ENCODE measurements at places on chromosomes 3 and 15.

GRCh38 chr3:175297216-175297615 is 438.1 kb downstream of the NAALADL2 start:
- no peak for DNase-seq

GRCh38 chr15:26869628-26870027 is 2.8 kb downstream of the GABRA5 start:
- no peak for DNase-seq

GRCh38 chr3:188267790-188268335 is 113.9 kb downstream of the LPP start:
- DNase-seq: no peak

GRCh38 chr3:138638641-138639040 is 30.1 kb downstream of the FAIM start:
- DNase-seq: no peak

- DNase-seq: no peak
These were observed 612.2 kb downstream of the ZIC1 start for GRCh38 chr3:148021381-148021780.

- no peak for DNase-seq
These were observed 239.7 kb downstream of the UACA start for GRCh38 chr15:70523616-70524015.

DNA sequence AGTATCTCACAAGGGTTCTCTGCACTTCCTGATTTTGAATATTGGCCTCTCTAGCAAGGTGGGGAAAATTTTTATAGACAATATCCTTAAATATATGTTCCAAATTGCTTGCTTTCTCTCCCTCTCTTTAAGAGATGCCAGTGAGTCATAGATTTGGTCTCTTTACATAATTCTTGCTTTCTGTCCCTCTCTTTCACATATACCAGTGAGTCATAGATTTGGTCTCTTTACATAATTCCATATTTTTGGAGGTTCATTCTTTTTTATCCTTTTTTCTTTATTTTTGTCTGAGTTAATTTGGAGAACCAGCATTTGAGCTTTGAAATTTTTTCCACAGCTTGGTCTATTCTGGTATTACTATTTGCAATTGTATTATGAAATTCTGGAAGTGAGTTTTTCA is 77.7 kb upstream of the NUDT16 start:
- DNase-seq: no peak

DNA sequence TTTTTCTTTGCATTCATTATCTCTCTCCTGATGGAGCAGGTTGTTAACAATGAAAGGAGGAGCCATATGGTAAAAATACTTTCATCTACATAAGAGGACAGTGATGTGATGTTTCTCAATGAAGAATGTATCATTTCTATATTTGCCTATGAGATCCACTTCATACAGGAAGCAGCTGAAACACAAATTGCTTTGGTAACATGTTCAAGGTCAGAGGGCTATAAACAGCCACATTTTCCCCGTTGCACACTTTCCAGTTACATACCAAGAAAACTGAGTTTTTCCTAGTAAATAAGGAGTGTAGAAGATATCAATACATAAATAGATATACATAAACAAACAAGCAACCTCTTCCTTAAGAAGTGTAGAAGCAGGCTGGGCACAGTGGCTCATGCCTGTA is 32.6 kb upstream of the GYG1 start:
- no peak for DNase-seq

GRCh38 chr3:13389378-13389777 is 30.7 kb downstream of the NUP210 start:
- DNase-seq: no peak

DNA sequence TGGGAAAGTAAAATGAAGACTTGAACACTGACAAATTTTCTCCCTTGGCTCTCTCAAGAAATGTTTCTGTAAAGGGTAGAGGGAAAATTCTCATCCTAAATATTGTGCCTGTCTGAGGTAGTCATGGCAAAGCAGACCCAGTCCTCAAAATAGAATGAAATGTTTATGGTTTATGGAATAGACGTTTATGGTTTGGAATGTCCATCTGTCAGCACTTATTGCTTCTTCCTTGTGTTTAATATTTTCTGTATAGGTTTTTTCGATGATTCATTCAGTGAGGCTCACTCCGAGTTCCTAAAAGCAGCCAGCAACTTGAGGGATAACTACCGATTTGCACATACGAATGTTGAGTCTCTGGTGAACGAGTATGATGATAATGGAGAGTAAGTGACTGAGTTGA is 13.9 kb downstream of the ELL3 start:
- no peak for DNase-seq

DNA sequence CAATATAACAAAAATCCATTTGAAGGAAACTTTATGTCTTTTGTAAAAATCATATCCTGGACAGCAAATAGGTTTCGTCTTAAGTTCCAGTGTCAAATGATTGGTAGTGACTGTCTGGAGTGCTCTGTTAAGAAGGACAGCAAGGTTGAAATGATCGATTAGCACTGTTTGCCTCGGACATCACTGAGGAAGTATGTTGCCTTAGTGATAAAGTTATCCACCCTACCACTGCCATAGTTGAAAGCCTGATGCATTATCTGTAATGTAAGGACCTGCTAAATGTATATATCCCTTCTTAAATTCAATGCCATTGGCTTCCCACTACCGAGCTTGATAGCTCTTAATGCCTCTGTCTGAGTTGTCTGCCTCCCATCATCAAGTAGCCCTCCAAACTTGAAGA is 70.0 kb downstream of the CFAP20DC start:
- no peak for DNase-seq

- DNase-seq: no peak
These were observed 242.6 kb upstream of the THBS1 start for GRCh38 chr15:39338251-39338650.

DNA sequence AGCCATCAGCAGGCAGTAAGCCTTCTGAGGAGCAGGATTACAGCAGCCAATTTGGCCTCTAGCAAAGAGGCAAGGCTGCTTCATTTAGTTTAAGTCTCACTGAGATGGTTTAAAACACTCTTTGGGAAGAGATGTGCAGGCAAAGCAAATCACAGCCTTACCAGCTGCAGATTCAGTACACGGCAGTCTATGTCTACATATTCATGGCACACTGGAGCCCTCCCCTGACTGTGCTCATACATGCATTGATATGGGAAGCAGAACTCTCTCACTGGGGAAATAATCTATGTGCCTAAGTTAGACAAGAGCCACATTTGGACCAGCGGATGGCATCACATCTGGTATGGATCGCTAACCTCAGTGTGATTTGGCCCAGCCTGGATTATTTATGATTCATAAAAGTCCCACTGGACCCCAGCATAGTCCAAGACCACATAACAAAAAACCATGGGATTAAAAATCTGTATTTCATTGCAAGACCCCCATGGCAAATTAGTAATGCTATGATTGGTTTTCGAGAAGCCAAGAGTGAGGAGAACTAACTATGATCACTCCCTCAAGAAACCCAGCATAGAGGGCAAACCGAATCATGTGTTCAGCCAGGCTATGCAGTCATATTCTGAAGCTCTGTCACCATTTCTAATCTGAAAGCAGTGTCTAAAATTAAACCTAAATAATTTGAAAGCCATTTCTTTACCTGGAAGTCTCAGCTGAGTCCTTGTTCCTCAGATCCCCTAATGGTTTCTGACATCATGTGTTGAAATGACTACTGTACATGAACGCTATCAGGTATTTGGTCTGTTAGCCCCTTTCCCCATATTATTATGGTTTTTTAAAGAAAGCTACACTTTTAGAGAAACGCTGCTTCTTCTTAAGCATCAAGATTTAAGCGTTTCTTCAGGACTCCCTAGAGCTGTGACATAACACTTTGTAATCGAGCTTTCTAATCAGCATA is 1.2 kb downstream of the PRICKLE2 start:
- no peak for DNase-seq

DNA sequence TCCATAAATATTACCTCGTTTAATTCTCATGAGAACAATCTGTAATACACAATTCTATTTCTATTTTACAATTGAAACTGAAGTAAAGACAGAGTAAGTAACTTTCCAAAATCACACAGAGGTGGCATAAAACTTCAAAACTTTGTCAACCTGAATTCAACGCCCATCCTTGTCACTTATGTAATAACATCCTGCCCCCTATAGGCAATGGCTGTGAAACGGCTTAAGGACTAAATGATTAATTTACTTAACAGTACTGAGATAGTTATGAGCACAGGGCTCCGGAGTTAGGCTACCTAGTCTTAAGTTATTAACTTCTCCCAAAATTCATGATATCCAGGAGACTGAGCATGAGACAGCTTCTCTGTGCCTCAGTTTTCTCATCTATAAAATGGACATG is 293.1 kb upstream of the CHRM5 start:
- no peak for DNase-seq

- DNase-seq: no peak
These were observed 601.0 kb upstream of the EPHA6 start for GRCh38 chr3:96213393-96213792.

DNA sequence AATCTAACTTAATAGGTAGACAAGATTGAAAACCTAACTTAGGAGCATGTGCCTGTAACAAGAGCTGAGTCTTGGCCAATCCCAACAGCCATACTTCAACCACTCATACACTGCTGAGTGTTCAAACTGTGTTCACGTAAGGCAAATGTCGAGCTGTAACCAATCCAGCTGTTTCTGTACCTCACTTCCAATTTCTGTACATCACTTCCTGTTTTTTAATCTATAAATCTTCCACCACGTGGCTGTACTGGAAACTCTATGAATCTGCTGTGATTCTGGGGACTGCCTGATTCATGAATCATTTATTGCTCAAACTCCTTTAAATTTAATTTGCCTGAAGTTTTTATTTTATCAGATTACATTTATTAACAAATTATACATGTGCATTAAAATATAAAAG is 44.6 kb upstream of the NEDD4 start:
- DNase-seq: no peak

- DNase-seq: no peak
These were observed 147.7 kb downstream of the VGLL4 start for GRCh38 chr3:11495948-11496557.

- no peak for DNase-seq
These were observed 5.4 kb upstream of the HEG1 start for GRCh38 chr3:125061170-125061569.

GRCh38 chr3:140465988-140466387 is 211.9 kb upstream of the TRIM42 start:
- DNase-seq: no peak

- DNase-seq: peak; percentile 15
These were observed 192.8 kb upstream of the TBC1D5 start for GRCh38 chr3:17935222-17935621.

DNA sequence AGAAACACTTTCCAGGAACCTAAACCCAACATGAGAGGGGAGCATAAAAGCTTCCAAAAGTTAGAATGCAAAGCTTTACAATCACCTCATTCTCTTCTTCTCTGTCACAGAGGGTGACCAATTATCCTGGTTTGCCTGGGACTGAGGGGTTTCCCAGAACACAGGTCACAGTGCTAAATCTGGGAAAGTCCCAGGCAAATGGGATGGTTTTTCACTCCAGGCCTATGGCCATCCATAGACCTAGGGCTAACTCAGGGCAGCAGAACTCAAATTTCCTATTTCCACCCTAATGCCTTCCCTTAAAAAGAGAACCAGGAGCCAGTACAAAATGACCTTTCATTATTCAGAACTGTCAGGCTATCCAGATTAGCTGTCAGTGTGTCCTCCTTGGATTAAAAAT is 77.0 kb downstream of the TM4SF4 start:
- no peak for DNase-seq

- DNase-seq: no peak
These were observed 311.6 kb upstream of the TPRG1 start for GRCh38 chr3:188860147-188860546.

- no peak for DNase-seq
These were observed 187.9 kb downstream of the AKAP13 start for GRCh38 chr15:85568261-85568808.

- no peak for DNase-seq
These were observed 11.1 kb upstream of the LACTB start for GRCh38 chr15:63110428-63111026.

DNA sequence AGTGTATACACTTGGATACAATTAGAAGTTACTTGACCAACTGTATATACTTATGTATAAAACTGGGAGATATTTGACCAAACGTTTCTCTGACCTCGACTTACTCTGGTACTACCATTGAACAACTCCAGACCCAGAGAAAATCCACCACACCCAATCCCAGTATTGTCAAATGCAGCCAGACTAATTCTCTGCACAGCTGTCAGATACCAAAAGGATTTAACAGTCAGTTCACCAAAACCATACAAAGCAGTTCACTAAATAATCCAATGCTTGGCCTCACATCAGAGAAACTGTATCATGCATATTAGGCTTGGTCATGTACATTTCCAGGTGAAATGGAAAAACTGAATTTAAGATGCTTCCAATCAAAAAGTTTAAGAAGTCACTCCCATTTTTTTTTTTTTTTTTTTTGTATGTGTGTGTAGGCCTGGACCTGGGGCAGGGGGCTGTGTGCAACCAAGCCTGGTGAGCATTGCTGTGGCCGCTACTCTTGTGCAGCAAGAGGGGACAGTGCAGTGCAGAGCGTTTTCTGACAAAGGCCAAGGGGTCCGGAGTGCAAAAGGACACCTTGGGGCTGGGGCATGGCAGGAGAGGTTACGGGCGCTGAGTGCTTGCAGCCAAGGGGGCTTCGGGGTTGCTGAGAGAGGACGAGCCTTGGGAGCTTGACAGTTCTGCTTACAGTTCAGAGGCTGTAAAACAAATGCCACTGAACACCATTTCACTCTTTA is 1.4 kb downstream of the TOMM70 start:
- no peak for DNase-seq

- no peak for DNase-seq
These were observed 83.9 kb upstream of the DCBLD2 start for GRCh38 chr3:98985431-98985830.

DNA sequence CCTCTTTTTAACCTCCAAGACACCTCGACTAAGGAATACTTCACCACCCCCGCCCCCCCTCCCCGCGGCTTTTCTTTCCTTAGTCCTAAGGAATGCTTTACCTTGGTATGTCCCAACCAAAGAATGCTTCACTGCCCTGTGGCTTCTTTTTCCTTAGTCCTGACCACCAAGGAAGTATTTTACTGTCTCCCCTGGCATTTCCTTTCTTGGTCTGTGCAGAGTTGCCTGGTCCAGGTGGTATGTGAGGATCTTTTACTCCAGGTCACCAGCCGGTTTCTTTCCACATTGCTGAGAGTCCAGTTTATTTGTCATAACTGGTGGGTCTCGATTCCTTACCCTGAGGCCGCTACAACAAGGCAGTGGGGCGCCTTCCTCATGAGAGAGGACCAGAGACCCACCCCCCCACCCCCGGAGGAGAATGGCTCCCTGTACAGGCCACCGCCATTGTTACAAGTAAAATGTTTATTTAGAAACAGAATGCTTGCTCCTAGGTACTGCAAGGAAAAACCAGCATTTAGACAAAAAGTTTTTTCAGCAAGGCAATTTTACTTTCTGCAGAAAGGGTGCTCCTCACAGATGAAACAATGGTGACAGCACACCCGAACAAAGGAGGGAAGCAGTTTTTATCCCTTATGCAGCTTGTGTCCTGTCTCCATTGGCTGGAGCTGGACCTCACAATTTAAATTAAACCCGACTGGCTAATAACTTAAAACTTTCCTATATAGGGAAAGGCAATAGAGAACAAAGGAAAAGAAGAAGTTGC is 23.1 kb upstream of the MTHFS start:
- DNase-seq: no peak

All from NCI-H2171 (cell line).